ENCODE measurements at places on chromosomes 1 and 21.

- DNase-seq: no peak
Measured at GRCh38 chr1:210882414-210883221, 251.3 kb downstream of the KCNH1 start.

DNA sequence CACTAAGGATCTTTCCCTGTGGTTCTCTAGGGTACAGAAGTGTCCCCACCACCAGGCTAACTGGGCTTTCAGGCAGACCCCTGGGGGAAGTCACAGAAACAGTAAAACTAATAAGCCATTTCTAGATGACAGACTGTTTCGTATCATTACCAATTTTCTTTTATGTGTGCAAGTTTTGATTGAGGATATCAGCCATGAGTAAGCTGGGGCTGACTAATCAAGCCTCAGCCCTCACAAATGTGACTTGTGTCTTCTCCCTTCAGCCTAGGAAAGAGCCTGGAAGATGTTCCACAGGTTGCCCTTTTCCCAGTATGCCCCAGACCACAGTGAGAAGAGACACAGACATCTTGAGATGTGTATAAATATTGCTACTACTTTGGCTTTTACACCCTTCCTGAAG is 10.5 kb downstream of the PTGFRN start:
- no peak for DNase-seq

DNA sequence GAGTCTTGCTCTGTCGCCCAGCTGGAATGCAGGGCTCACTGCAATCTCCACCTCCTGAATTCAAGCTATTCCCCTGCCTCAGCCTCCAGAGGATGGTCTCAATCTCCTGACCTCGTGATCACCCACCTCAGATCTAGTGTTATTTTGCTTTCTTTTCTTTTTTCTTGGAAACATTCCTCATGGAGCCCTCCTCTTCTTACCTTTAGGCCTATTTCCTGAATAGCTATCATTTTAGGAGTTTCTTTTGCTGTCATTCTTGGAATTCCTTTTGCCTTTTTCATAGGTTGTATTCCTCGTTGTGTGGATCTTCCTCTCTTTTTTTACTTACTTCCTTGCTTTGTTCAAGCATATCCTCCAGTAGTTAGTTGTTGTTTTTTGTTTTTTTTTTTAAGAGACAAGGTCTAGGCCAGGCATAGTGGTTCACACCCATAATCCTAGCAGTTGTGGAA is 173.8 kb downstream of the RASAL2 start:
- DNase-seq: no peak

GRCh38 chr1:154943649-154944400 is 7.3 kb upstream of the PMVK start:
- no peak for DNase-seq

DNA sequence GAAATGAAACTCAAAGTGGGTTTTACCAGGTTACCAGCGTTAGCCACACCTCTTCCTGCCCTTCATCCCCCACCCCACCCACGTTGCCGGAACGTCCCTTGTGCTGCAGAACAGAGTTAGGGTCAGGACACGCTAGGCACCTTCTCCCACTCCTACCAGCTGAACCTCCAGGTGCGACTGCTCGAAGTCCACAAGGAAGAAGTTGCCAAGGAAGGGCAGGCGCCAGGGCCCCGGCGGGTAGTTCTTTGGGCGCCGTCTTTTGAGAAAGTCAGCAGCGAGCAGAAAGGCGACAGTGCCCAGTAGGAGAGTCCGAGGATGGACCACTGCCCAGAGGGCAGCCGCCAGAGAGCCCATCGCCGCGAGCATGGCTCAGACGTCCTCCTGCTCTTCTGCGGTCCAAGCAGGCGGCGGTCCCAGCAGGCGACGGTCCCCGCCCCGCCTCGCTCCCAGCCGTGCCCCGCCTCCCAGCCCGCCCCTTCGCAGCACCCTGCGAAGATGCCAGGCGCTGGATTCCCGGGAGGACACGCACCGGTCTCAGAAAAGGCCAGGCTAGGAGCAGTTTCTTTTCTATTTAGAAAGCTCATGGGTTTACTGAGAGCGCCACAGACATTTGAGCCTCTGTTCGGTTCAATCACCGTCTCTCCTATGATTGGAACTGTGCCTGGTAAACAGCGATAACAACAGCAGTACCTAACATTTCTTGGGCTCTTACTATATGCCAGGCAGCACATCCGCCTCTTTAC is at the start of gene CYP2J2:
Gene CYP2J2 (minus strand): TSS at position 393 of the 743 bp plus-strand sequence. CDS start 27 bp downstream, at position 366.
- DNase-seq: no peak

DNA sequence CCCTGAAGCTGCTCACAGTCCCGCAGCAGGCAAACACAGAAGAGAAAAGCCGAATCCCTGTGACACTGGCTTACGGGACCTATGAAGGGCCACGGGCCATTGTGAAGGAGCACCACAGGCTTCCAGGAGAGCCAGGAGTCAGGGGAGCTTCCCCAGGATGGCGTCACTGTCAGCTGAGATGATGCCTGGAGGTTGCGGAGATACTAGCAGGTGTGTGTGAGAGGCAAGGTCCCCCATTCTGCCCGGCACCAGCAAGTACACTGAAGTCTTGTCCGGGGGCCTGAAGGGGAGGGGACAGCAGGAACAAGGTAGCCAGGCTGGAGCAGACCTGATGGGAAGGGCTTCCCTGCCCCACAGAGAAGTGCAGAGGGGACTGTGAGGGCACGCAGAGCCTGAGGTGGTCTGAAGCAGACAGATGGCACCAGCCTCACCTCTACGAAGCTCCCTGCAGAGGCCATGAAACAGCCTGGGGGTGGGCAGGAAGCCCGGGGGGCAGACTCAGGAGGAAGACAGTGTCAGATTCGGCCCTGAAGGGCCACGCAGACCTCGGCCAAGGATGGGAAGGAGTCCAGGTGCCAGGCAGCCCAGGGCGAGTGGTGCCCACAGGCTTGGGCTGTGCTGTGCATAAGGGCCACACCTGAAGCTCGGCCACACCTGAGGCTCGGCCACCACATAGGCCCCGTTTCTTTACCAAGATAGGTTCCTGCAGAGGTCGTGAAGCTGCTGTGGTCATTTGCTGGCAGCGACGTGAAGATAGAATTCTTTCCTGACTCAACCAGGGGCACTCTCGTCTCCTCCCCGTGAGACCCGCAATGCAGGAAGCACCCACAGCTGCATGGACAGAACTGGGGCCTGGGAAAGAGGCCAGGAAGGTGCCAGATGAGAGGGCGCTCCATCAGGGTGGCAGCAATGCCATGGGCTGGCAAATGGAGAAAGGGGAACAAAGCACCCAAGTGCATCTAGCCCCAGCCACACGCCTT is 10.1 kb downstream of the TCP10L start:
- DNase-seq: no peak

DNA sequence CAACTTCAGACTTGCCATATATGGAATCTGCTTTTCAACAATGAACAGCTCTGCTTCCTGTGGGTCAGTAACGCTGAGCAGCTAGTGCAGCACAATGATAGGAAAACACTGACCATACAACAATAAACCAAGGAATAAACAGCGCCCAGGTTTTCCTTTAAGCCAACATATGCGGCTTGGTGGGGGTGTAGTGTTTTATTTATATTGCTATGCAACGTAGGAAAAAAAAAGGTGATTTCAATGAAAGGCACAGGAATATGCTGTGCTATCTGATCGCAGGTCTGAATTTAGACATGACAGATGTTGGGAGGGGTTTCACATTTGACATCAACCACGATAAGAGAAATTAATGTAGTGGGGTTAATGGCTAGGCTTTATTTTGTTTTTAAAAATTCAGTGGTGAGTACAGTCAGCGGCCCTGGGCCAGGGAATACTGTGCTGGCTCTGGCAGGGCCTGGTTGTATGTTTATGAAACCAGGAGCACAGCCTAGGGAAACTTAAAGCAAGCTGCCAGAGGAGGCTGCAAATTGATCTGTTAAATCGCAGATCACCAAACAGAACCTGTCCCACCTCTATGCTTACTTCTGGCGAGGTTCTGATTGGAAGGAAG is 4.3 kb downstream of the TSPAN2 start:
- no peak for DNase-seq

- no peak for DNase-seq
Measured at GRCh38 chr1:224245188-224245587, 62.1 kb downstream of the DEGS1 start.

DNA sequence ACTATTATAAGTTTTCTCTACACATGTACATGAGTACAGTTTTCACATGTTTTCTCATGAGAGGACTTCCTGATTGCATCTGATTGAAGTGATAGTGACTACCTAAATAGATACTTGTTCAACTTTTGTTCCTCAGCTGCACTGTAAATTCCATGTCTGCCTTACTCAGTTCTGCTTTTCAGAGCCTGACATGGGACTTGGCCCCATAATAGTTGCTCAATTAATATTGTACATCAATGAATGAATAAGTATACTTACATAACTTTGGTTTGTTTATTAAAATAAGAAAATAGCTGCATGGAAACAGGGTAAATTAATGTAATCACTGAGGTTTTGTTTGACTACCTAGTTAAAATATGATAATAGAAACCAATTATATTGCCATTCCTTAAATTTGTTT is 78.7 kb downstream of the HMCN1 start:
- DNase-seq: no peak

DNA sequence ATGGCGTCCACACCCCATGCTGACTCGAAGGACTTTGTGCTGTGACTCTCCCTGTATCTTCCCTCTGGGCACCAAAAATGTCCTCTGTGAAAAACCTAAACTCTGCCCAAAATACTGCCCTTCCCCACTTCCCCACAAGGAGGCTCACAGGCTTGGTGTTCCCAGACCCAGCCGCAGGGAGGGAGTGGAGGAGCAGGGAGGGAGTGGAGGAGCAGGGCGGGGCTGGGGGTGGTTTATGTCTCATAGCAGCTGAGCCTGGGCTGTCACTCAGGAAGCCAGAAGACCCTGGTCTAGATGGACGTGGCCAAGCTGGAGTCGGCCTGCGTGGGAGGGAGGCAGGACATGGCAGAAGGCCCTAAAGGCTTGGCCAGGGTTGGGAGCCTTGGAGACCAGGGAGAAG is 461.7 kb downstream of the PTPRU start:
- DNase-seq: no peak

DNA sequence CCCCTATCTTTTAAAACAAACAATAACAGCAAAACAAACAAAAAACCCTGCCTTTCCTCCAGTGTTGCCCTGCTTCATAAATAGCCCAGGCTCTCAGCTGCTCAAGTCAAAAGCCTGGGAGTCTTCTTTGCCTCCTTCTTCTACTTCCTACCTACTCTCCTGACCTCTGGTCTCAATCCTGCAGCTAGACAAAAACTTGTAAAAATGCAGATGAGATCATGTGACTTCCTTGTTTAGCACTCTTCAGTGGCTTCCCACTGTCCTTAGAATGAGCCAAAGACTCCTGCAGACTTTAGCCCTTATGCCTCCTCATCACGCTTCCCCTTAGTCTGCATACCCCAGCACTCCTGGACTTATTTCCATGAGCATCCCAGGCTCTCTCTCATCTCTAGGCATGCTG is 55.0 kb upstream of the ZNF644 start:
- DNase-seq: no peak
